ENCODE measurements at places on chromosomes 6 and 20. TPM values are rescaled to one million over a fixed set of nuclear protein-coding genes. Genes with fewer than 3 reads are reported as not detected.

GRCh38 chr6:16730738-16731477 is 30.4 kb downstream of the ATXN1 start:
- no peak for DNase-seq

DNA sequence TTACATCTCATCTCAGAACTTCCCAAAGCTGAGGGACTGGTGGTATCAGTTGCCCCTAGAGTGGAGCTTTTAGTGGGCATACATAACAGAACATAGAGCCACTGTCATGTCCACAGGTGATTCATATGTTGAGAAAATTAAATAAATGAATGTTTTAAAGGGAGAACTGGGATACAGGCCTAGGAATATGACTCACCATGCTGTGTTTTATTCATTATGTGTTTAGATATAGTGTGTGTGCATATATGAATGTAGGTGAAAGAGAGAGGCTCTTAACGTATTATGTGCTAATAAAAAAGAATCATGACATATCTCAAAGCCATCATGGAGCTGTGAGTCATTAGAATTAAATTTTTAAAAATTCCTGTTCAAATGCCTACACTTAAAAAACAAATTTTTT is 332.2 kb upstream of the RSPO3 start:
- DNase-seq, result no peak

- DNase-seq, result no peak
These were observed 21.8 kb upstream of the LRRN4 start for GRCh38 chr20:6075428-6076219.

GRCh38 chr6:158070513-158070912 is 88.8 kb downstream of the SYNJ2 start:
- DNase-seq, result no peak

DNA sequence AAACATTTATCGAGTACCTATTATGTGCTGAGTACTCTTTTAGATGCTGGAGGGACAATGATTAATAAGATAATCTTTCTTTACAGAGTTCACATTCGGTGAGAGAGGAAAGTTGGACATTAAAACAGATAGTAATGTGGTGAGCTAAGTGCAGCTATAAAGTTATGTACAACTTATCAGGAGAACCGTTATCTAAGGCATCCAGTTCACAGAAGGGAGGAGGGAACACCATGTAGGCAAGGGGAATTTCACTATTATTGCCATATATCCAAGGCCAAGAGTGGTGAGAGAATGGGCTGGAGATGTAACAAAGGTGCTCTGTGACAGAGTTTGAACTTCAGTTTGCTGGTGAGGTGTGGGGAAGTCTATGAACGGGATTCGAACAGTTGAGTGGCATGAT is 105.8 kb downstream of the CARMIL1 start:
- DNase-seq, result no peak

DNA sequence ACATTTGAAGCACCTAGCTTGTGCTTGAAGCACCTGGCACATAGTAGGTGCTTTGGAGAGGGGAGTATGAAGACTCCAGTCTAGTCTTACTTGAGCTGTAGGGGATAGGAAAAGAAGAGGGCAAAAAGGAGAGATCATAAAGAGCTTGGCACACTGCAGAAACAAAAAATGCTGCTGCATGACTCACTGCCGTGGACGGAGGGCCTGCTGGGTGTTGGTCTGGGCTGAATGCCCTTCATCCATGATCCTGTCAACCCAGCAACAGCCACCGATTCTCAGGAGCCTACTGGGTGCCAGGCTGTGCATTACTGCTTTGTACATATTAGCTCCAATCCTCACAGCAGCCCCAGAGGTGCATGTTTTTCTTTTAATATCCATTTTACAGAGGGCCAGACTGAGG is 6.0 kb downstream of the PDYN start:
- peak; percentile 6 for DNase-seq

AVP gene
- total RNA-seq, result not detected

NHSL1 gene
- 48.5 TPM for total RNA-seq

EDN1 gene
- total RNA-seq, result 63.0 TPM

TGM3 gene
- not detected for total RNA-seq
